ENCODE measurements at places on chromosomes 12 and 14.

GRCh38 chr12:64173456-64173855 lies 48.6 kb downstream of the KICS2 start:
- no peak for DNase-seq

DNA sequence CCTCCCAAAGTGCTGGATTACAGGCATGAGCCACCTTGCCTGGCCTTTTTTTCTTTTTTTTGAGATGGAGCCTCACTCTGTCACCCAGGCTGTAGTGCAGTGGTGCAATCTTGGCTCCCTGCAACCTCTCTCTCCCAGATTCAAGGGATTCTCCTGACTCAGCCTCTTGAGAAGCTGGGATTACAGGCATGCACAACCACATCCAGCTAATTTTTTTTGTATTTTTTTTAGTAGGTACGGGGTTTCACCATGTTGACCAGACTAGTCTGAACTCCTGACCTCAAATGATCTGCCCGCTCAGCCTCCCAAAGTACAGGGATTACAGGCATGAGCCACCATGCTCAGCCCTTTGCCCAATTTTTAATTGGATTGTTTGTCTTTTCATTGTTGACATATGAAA lies 58.0 kb downstream of the SINHCAF start:
- DNase-seq: no peak

DNA sequence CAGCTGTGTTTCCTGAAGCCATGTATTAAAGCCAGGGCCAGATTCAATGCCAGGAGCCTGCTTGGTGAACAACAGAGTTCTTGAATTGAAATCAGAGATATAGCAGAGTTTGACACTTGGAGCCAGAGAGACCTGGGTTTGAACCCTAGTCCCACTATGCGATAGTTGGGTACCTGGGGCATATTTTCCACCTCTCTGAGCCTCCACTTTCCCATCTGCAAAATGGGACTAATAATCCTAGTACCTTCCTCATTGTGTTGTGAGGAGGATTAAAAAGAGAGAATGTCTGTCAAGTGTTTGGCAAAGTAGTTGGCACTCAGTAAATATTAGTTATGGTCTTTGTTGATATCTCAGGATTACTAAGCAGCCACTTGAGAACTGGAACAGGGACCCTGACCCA lies 6.0 kb upstream of the HRK start:
- DNase-seq: no peak

DNA sequence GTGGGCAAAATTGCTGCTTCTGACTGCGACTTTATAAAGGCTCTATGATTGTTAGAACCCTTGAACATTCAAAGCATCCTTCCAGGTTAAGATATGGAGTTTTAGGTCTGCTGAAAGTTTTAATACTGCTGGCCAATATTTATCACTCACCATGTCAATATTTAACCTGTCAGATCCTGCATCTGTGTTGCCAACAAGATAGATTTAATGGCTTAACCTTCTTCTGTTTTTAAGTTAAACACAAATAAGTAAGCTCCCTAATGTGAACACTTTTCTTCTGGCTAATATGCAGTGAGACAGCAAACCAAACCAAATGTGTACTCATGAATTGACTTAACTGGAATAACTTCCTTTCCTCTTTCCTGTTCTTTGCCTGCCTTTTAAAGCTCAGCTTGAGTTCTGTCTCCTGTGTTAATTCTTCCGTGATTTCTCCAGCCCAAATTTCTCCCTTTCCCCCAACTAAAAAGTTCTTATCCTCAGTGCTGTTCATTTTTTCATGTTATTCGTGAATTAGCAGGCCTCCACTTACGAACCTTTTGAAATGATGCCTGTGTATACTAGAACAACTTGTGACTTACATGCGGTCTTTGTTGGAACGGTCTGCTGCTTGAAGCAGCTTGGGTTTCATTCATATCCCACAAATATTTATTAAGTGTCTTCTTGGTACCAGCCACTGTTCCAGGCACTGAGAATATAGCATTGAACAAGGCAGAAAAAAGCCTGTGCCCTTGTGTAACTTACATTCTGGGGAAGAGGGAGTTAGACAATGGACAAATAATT lies 9.1 kb downstream of the FBXW8 start:
- DNase-seq: no peak

GRCh38 chr12:93094988-93095737 lies 166.1 kb upstream of the EEA1 start:
- no peak for DNase-seq

DNA sequence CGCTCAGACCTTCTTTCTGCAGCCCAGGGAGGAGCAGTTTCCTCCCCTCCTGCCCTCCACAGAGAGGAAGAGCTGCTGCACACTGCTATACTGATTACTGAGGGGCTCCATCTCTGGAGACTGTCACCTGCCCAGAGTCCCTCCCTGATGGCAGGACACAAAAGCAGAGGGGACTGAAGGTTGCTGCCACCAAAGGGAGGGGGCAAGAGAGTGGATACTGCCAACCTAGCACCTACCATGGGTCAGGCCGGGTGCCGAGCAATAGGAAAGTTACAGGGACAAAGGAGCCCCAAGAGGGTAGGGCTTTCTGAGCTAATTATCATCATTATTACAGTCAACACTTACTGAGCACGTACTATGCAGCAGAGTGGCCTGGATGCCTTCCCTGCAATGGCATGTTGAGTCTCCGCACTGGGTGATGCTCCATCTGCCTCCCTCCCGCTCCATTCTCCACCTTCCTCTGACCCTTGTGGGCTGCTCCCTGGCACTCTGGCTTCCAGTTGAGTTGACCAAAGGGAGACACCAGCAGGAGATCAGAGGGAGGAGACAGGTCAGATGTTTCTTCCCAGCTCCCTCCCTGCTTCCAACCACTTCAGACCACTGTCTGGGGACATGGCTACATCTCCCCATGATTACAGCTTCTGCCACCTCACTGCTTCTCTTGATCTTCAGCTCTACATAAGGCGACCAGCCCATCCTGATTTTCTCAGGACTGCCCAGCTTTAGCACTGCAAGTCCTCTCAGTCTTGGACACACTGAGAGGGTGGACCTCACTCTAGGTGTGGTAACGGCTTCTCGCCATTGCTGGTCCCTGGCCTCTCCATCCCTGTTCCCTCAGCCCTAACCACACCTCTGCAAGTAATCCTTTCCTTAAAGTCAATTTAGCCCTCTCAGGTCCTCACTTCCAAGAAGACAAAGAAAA lies 2.6 kb upstream of the KRT79 start:
- no peak for DNase-seq

DNA sequence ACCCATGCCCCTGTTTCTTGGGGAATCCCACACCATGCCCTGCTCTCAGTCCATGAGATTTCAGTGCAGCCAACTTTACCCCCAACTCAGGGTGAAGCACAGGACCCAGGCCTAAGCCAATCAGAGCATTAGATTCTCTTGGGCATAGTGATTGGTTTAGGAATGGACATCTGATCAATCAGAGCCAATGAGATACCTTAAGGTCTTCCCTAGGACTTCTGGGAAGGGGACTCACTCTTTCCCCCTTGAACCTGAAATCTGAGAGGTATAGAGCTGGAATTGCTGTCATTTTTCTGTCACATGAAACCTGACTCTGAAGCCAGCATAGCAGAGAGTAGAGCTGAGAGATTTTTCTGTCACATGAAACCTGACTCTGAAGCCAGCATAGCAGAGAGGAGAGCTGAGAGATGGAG lies 127.1 kb downstream of the ZFP36L1 start:
- no peak for DNase-seq

- DNase-seq: no peak
Observed at GRCh38 chr14:69630360-69630759, 19.0 kb downstream of the SUSD6 start.

DNA sequence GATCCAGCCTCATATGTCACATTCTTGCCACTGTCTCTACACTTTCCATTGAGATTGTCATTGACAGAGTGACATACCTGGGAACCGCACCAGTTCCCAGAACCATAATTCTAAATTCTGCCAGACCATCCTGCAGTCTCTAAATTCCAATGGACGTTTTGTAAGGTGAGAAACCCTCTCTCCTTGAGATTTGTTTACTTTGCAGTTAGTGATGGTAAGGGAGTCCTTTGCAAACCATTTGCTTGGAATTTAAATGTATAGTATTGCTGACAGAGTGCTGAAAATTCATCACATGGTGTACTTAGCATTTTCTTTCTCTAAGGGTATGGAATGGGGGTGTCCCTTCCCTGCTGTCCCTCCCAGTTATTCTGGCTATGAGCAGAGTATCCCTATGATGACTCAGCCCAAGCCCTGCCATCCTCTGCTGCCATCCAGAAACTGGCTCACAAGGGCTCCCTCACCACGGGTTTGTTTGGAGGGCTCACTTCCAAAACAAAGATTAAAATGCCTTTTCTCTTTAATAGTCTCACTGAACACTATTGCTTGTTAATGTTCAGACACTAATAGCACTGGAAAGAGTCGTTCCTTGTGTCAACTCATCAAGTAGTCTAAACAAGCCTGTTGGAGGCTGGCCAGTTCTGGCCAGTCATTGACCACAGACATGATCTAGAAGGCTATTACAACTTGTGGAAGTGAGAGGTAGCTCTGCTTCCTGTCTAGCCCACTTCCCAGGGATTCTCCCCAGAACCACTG lies 129.0 kb upstream of the HMGA2 start:
- DNase-seq: no peak
